Esophagus mucosa (tissue), 1 donor: ENCODE measurements at places on chromosomes 5 and 9.

GRCh38 chr5:78916044-78916443 lies 69.1 kb downstream of the ARSB start:
- ATAC-seq, result no peak

DNA sequence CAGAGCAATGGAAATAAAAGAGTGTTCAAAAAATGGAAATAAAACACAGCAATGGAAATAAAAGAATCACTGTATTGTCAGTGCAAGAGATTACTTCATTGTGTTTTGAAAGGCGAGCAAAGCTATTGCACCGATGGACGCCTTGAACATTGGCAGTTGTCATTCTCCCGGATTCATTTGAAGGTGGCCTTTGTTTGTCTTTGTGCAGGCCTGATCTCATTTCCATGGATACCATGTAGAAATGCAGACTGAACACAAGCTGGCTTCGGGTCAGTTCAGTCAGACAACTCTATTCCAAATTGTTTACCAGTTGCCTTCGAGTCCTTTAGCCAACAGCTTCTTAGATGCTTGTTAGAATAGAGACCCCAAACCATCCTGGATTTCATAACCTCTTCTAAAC lies 8.3 kb downstream of the ITGA2 start:
- ATAC-seq, result no peak

GRCh38 chr5:66956439-66956838 lies 240.2 kb downstream of the CD180 start:
- no peak for ATAC-seq

GRCh38 chr5:174724484-174725260 lies at the start of gene MSX2:
TSS of gene MSX2 (plus strand) at chr5:174724582. CDS start at chr5:174724660, 78 bp downstream.
- peak; percentile 95 for ATAC-seq

DNA sequence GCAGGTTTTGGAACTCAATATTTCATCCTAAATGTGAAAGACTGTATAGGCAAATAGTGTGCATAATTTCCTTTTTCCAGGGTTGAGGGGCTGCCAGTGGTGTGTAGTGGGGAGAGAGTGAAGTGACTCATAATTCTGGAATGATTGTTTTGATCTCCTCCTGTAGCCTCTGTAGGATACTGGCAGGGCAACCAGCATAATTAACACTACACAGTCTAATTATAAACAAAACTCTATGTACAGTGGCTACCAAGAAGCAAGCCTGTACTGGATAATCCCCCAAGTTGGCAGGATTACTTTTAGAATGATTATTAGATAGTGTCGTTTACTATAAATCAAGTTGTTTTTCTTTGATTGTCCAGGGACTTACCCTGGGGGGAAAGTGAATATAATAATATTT lies 32.2 kb downstream of the LNPEP start:
- peak; percentile 58 for ATAC-seq

DNA sequence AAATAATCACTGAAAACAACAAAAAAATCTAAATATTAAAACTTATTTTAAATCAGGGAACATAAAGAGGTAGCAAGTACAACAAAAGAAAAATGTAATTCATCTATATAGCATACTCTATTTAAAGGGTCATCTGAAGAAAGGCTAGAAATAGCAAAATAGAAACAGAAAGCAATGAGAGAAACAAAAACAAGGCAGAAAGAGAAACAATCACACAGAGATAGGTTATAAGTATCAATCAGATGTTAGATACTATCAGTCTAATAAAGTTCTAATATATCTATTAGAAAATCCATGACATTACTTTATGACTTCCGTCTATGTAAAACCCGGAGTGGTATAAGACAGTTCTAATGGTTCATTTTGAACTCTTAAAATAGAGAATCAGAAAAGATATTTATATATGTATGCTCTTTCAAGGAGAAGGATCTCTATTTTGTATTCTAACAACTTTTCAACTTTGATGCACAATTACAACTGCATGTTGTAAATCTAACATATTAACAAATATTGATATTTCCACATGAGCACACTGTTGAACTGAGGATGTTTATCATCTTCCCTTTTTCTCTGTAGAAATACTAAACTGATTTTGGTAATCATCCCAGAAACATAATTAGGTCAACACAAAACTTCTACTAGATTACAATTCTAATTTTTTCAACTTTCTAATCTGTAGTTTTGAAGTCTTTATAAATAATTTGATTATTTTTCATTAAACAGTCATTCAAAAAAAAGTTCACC lies 15.8 kb downstream of the RICTOR start:
- ATAC-seq, result no peak

- no peak for ATAC-seq
These were observed 169.7 kb downstream of the C9orf50 start for GRCh38 chr9:129451089-129451656.

DNA sequence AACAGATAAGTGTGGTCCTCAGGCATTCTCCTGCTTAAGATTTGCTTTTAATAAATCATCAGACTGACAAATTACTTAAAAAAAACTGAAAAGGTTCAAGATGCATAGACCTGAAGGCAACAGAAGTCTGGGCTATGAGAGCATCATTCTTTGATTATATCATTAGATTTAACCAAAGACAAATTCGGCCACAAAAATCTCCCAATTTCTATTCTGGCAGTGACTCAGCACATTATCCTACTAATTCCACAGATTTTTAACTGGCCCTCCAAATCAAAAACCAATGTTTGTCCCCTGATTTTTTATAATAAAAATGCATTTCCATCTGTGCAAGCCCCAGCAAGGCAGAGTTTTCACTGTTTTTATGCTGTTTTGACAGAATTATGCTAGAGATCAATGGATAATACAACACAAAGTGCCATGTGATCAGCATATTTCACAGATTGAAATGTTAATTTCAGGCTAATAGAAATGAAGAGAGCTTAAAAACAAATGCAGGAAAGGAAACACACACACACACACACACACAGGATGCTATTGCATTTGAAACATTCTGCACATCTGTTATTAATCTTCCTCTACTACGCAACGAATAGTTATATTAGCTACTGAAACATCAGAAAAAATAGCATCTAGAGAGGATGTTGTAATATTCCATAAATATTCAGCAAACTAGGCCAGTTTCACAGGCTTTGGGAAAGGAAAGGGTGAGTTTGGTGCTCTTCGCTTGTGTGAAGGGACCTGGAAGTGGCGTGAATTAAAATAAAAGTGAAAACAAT lies 177.6 kb upstream of the ST8SIA4 start:
- ATAC-seq, result no peak

DNA sequence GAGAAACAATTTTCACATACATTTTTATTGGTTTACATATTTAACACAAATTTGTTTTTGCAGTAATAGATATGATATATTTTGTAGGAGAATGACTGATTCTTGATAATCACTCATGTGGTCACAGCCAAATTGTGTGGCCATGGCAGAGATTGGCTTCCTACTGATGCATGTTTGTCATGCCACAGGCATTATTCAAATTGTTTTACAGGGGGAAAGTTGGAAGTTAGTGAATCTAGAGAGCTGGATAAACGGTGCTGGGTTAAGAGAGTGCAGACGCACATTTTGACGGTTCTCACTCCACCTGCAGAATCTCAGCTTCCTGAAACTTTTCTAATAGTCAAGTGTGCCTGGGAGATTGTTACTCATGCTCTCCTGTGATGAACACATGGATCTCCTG lies 91.1 kb upstream of the FBN2 start:
- no peak for ATAC-seq

DNA sequence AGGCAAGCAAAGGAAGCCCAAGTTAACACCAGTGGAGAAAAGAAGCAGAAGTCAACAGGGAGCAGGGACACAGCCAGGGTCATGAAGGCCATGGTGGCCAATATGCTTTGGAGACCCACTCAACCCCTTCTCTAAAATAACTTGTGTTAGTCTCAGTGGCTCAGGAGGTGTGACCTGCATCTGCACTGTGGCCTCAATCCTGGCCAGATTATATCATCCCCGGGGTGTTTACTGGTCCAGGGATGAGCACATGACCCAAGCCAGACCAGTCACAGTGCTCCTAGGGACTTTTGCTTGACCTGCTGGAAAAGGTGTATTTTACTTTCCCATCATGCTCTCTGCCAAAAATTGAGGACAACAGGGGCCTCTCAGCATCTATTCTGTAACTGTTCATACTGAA lies 105.2 kb downstream of the DPYSL3 start:
- ATAC-seq, result no peak

GRCh38 chr5:149277801-149278200 lies 6.1 kb downstream of the AFAP1L1 start:
- no peak for ATAC-seq

DNA sequence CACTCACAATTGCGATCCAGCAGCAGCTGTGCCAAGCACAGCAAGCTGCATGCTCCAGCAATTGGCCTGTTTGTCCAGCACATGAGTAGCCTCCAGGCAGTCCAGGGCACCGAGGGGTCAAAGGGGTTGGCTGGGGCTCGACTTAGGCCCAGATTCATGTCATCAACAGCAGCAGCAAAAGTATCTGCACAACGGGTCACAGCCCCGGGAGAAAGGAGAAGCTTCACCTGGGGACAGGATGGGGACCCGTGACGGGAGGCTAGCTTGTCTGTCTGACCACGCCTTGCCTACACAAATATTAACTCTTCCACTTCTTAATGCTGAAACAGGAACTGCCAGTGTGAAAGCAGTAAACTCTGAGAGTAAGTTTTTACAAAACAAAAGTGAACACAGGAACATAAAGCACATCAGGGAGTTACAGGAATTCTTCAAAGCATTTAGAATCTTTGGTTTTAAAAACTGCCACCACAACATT lies 191.2 kb downstream of the PIK3R1 start:
- peak; percentile 49 for ATAC-seq

DNA sequence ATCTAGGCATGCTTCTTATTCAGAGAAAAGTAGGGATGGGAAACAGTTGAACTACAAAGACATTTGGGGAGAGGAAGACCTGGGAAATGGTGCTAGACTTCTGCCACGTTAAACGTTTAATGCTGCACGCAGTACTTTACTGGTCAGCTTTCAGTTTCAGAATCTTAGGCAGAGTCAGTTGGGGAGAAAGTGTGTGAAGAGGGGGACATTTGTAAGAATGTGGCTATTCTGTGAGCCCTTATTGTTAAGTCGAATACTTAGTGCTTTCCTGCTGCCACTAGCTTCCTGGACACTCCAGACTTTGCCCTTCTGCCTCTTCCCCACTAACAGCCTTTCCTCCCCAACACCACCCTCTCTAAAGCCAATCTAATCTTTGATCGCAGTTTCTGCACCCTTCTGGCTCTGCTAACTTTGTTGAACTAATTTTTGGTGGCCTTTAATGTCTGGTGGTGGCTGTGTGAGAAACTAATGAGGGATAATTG lies 6.1 kb downstream of the CYSTM1 start:
- ATAC-seq, result no peak

- no peak for ATAC-seq
These were observed 44.9 kb upstream of the ZNF462 start for GRCh38 chr9:106818034-106818433.

GRCh38 chr5:6307304-6307703 lies 71.0 kb downstream of the MED10 start:
- no peak for ATAC-seq

DNA sequence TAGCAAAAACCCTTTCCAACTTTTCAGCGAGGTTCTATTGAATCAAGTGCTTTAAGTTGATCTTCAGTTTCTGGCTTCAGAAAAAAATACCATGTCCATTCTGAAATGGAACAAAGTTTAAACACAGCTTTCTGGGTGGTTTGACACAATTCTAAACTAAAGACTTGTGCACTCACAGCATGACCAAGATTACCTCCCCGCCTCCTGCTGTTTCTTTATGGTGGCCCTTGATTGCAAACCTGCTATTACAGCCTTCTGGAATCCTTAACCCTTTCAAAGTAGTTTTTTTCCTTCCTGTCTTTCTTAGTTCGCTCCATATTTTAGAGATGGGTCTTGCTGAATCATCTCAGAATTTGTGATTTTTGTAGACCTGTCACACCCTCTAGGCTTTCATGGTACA lies 135.9 kb upstream of the FBN2 start:
- ATAC-seq, result no peak

- ATAC-seq, result no peak
These were observed 6.2 kb upstream of the CKS2 start for GRCh38 chr9:89304834-89305188.

DNA sequence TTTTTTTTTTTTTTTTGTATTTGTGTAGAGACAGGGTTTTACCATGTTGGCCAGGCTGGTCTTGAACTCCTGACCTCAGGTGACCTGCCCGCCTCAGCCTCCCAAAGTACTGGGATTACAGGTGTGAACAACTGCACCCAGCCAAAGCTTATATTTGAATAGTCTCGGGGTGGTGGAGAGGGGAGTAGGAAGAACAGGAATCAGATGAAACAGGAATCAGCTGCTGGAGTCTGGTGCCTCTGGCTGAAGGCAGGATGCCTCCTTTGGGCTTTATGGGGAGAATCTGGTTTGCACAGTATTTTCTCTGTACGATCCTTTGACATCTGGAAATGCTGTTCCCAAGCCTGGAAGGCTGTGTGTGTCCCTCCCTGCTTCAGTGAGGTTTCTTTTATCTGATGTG lies 10.9 kb downstream of the C5orf52 start:
- no peak for ATAC-seq

- ATAC-seq, result no peak
These were observed 1577.6 kb downstream of the EFNA5 start for GRCh38 chr5:106093134-106093533.

- no peak for ATAC-seq
These were observed 28.9 kb downstream of the MAN2A1 start for GRCh38 chr5:109718632-109719031.

GRCh38 chr9:133421615-133422542 lies at the start of gene ADAMTS13:
TSS of gene ADAMTS13 (plus strand) at chr9:133422367. CDS start at chr9:133422444, 77 bp downstream.
- ATAC-seq, result no peak

DNA sequence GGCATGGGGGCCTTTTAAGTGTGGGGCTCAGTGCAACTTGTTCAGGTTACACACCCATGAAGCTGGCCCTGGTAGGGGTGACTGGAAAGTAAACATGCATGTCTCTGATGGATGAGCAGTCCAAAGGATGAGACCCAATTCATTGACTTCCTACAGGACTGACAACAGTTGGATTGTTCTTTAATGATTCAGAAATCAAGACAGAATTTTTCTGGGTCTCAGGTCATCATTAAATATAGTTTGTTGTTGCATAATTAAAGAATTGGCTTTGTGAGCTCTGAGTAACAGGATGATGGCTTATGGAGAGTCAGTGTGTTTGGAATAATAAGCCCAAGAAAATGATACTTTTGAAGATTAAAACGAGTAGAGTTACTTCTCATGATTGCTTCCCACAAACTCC lies 604.2 kb upstream of the CLINT1 start:
- no peak for ATAC-seq

DNA sequence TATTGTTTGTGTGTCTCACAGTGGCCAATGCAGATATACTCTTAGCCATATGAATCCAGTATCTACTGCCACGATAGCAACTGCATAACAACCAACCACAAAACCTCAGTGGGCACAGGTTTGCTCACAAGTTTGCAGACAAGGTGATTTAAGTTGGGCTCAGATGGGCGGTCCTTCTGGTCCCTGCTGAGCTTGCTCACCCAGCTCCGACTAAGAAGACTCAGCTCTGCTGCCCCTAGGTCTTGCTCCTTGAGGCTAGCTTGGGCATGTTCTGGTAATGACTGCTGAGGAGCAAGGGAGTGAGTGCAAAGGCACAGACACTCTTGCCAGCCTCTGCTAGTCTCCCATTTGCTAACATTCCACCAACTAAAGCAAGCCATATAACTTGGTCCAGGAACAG lies 52.6 kb downstream of the MTX3 start:
- peak; percentile 93 for ATAC-seq
